Stimulated activated CD8-positive, alpha-beta memory T cell treated with anti-CD3 and anti-CD28 coated beads, Interleukin-15, amount 100 ng/mL, for 1 hour (primary cell): ENCODE measurements at places on chromosomes 16 and 17.

DNA sequence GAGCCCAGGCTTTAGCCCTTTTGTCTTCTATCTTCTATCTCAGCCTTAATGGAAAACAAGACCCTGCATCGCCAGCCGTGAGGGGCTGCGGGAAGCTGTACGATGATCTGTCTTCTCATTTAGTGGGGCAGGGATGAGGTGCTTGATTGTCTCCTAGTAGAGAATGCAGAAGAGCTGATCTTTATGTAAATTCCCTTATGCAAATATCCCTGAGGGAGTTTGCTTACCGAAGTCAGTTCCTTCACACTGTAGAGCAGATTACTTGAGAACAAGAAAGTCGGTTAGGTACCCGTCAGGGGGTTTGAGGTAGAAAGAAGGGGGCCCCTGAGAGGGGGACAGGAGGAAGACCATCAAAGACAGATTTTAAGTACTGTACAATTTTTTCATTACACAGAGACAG, 66.2 kb downstream of the IRF8 start:
- no peak for DNase-seq

DNA sequence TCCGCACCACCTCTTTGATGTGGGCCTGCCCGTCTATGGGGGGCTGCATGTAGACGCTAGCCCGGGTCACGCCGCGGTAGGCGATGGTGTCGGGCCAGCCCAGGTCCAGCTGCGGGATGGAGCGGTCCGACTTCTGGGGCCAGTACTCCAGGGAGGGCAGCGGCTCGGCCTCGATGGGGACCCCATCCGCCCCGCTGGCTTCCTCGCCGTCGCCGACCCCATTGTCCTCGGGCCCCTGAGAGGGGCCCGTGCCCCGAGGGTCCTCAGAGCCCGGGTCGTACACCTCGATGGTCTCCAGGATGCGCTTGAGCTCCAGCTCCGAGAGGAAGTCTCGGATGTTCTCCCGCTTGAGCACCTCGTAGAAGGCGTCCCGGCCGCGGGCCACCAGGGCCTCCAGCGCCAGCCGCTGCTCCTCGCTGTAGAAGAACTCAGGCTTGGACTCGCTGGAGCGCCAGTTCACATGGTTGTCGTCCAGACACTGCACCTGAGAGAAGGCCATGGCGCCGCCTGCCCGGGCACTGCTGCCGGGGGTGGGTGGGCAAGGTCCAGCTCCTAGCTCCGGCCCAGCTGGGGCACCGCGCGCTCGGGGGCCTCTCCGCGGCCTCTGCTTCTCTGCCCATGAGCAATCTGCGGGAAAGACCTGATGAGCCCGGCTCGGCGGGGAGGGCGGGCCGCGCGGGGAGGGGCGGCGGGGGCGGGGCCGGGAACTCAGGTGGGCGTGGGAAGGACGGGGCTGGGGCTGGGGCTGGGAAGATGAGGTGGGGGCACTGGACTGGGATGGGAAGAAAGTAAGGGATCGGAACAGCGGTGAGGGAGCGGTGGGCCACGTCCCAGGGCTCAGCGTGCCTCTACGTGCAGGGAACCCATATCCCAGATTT, 782 bp downstream of the FAM83G start:
- DNase-seq, result no peak

GRCh38 chr16:17357307-17358062, 113.3 kb downstream of the XYLT1 start:
- DNase-seq, result no peak

GRCh38 chr16:69199382-69199781, 12.4 kb downstream of the SNTB2 start:
- no peak for DNase-seq

DNA sequence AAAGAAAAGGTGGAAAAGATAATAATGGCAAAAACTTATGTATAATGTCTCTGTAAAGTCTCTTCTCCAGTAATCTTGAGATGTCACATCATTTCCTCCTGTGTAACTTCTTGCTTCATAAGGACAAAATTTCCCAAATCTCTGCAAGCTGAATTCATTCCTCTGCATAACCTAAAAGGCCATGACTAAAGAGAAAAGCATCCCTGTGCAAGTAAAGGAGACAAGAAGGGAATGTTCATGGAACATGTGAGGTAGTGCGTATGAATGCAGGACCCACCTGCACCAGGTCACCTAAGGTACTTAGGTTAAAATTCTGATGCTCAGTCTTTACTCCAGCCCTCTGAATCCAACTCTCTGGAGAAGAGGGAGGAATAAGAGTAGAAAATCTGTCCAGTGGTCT, 46.9 kb upstream of the NLK start:
- no peak for DNase-seq

DNA sequence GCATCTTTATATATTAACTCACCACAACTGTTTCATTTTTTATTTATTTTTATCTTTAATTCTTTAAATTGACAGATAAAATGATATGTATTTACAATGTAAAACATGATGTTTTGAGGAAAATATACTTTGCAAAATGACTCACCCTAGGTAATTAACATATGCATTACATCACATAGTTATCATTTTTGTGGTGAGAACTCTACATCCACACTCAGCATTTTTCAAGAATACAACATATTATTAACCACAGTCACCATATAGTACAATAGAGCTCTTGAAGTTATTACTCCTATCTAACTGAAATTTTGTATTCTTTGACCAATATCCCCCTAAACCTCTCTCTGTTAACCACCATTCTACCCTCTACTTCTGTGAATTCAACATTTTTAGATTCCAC, 194.7 kb upstream of the KIF2B start:
- DNase-seq, result no peak

- no peak for DNase-seq
Measured at GRCh38 chr16:85583491-85584181, 29.5 kb upstream of the GSE1 start.

DNA sequence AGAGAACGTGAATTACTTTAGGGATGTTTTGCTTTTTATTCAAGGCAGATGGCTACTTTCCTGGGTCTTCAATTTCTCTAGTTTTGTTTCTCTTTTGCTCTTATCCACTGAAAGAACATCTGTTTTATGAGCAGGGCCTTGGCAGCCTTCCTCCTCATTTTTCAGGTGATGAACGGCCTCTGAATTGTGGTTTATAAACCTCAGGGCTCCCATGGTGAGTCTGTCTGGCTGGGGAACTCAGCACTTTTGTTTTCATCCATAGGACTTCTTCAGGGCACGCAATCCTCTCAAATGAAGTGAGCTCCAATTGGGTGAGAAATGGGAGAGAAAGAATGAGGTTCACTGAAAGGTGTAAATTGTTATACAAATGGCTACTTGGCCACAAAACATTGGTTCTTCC, 186.4 kb upstream of the ERCC4 start:
- no peak for DNase-seq

GRCh38 chr16:70630960-70631745, 15.2 kb upstream of the IL34 start:
- no peak for DNase-seq

GRCh38 chr16:72367851-72368250, 195.9 kb upstream of the PMFBP1 start:
- no peak for DNase-seq

- no peak for DNase-seq
Measured at GRCh38 chr17:44778656-44779210, 19.9 kb downstream of the ADAM11 start.

- DNase-seq, result peak; percentile 38
Measured at GRCh38 chr16:29148867-29149272, 164.0 kb downstream of the LAT start.

DNA sequence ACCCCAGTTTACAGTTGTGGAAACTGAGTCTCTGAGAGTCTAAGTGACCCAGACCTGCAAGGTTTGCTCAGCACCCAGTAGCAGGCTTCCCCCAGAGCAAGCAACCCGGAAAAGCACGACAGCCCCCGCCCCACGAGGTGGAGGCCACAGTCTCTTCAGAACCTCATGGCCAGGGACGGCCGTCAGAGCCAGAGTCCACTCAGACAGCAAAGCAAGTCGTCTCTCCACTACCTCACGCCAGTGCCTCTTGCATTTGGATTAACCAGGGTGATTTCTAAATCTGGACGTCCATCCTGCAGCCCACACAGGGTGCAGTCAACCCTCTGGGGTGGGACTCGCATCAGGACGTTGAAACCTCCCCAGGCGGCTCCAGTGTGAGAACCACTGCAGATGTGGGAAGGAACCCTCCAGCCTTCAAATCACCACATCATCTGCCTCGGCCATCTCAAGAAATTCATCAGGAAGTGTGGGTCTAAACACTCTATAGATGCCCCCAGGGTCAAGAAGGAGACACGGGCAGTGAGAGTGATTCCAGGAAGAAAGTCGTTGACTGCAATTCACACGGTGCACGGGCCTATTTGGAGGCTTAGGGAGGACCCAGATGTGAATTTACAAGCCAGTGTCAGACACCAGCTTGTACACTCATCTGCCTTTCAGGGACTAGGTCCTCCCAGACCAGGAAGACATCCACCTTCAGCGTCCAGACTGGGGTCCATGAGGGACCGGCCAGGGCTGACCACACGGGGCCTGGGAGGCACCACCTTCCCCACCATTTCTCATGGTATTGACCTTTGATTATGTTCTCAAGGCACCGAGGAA, 20.2 kb upstream of the RBFOX3 start:
- DNase-seq, result no peak

DNA sequence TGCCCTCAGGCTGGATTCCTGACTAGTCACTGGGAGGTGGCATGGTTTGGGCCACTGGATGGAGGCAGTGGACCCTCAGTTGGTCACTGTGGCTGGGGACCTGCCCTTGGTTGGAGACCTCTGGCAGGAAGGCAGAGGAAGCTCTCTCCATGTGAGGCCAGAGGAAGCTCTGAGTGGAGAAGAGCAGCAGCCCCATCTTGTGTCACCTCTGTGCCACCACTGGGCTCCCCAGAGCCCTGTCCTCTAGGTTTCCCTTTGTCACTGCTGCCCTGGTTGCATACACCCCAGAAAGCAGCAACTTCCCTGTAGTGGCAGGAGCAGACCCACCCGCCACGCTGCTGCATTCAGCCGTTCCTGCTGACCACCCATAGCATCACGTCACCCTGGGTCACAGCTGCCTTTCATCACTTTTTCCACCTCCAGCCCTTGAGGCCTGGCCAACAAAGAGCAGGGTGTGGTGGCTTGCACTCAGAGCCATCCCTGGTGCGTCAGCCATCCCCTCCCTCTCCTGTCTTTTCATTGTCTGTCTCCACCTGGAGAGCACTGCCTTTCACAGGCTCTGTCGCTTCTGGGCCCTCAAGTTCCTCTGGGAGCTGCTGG, 11.9 kb downstream of the CTRL start:
- no peak for DNase-seq

- no peak for DNase-seq
Measured at GRCh38 chr16:65828296-65828695, 538.2 kb upstream of the CDH5 start.

DNA sequence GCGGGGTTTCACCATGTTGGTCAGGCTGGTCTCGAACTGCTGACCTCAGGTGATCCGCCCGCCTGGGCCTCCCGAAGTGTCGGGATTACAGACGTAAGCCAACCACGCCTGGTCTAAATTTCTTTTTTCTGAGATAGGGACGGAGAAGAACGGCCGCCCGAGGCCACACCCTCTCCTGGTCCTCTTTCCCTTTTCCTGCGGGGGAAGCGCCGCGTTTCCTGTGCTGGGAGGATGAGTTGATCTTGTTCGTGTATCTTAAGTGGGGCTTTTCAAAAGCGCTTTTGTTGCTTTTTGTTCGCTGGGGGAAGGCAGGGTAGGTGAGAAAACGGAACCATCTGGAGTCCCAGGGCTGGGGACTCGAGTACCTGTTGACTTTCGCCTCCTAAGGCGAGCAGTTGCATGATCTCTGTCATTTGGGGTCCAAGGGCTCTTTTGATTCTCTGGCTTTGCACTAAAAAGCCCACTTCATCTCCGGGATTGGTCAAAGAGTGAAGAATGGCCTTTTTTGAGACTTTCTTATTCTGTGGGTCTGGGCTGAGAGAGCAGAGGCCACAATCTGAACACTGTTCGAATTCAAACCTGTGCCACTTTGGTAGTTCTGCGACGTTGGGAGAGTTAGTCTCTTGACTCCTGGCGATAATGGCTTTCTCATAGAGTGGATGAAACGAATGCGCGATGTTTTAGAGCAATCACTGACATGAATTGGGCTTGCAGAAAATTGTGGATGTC, 1.3 kb downstream of the FUS start:
- no peak for DNase-seq

GRCh38 chr17:40104594-40105486, 4.5 kb upstream of the NR1D1 start:
- DNase-seq, result no peak

GRCh38 chr16:49738832-49739231, 117.1 kb downstream of the ZNF423 start:
- no peak for DNase-seq

DNA sequence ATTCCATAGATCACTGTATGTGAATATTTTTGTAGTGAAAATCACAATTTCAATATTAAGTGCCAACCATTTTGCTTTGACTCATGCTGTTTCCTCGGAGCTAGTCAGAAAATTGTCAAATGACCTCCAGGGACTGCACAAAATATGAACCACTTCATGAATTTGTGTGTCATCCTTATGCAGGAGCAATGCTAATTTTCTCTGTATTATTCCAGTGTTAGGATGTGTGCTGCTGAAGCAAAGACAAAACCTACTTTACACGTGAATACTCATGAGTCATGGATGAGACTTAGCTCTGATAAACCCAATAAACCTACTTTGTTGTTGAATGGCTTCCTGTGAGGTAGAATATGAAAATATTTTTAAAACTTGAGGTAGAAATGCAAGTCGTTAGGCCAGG, 65.2 kb downstream of the SHCBP1 start:
- no peak for DNase-seq

GRCh38 chr17:81870131-81870980, 781 bp downstream of the ARHGDIA start:
- DNase-seq, result no peak

GRCh38 chr17:81413497-81414135, 18.4 kb downstream of the BAHCC1 start:
- DNase-seq, result no peak
